ENCODE measurements at places on chromosomes 11 and 22. TPM values are rescaled to one million over a fixed set of nuclear protein-coding genes. Genes with fewer than 3 reads are reported as not detected.

DNA sequence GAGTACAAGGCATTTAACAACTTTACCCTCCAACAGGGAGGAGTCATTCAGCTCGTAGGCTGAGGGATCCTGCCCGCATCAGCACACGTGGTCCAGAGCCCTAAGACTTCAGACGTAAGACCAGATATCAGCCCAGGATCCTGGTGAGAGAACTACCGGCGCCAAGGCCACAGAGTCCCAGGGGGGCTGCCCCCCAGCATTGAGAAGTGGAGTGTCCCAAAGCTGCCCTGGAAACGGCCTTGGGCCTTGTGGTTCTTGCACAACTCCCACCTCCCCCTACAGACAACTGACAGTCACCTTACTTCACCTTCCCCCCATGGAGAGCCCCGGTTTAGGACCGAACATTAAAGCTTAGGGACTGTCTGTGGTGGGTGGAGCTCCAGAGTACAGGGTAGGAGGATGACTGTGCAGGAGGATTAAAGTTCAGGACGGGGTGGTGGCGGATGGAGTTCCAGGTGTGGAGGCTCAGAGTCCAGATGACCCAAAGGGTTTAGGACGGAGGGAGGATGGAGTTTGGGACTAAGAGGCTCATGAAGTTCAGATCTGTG is 1.0 kb downstream of the C11orf91 start:
- no peak for DNase-seq

DNA sequence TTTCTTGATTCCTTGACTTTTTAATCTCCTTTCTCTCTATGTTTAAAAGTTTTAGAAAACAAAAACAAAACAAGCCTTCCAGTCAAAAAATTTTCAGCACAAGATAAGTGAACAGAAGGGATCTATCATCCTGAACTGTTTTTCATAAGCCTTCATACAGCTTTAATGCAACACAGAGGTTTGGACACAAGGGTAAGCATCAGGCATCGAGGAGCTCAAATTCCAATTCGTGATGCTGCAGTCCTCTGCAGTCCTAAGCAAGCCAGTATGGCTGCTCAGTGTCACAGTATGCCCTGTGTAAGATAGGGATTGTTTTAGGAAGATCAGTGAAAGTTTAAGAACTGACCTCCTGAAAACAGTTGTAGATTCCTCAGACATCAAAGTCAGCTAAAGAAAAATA is 740.9 kb downstream of the NTM start:
- no peak for DNase-seq

GRCh38 chr22:30868663-30869385 is 99.8 kb downstream of the MORC2 start:
- DNase-seq, result no peak

- no peak for DNase-seq
Observed at GRCh38 chr22:48488611-48489511, 1338.8 kb downstream of the BRD1 start.

GRCh38 chr11:94939346-94939745 is 34.0 kb downstream of the CWC15 start:
- no peak for DNase-seq

GRCh38 chr11:62142921-62143320 is 19.1 kb downstream of the INCENP start:
- DNase-seq, result no peak

GRCh38 chr11:33035011-33035410 is 4.4 kb upstream of the TCP11L1 start:
- no peak for DNase-seq

DNA sequence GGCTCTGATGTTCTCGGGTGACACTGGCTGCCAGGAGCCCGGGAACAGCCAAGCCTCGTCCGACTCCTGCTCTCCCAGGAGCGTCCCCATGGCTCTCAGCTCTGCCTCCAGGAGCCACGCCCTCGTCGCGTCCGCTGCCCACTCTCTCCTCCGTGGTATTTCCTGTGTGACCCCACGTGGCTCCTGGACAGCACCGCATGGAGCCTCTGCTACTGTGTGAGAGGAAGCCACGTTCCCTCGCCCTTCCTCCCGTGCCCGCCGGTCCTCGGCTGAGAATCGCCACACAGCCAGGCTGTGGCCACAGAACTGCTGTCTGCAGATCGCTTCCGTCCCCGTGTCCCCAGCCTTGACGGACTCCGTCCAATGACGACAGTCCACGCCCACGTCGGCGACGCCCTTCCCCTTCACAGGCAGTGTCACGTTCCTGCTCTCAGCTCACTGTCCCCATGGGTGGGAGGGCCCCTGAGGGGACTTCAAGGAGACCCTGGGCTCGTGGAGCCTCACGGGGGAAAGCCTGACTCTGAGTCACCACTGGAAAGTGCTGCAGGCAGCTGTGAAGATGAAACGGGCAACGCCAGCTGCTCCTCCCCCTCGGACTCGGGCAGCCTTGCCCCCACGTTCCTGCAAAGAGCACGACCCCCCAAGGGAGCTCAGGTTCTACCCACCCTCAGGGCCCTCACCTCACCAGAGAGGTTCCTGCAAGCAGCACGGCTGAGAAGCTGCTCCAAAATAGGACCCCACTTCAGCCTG is 458.5 kb downstream of the BRD1 start:
- DNase-seq, result no peak

DNA sequence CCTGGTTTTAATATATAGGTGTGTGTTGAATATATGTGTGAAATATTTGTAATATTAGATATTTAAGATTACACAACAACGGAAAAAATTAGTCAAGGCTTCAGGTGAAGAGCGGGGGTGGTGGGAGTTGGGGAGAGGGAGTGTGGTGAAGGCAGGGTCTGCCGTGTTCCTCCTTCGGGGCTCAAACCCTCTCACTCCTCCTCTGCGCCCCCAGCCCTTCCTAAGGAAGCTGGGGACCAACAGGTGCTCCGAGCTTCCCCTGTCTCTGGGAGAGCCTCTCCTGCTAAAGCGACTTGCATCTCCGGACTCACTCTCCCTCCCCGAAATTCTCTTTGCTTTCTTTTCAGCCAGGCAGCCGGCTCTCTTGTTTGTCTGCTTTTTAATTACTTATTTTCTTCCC is 960 bp upstream of the CADM1 start:
- no peak for DNase-seq

GRCh38 chr22:42432020-42432596 is at the start of gene NFAM1:
NFAM1 (minus strand) TSS chr22:42432403; CDS start chr22:42432357, 46 bp downstream.
- no peak for DNase-seq

DNA sequence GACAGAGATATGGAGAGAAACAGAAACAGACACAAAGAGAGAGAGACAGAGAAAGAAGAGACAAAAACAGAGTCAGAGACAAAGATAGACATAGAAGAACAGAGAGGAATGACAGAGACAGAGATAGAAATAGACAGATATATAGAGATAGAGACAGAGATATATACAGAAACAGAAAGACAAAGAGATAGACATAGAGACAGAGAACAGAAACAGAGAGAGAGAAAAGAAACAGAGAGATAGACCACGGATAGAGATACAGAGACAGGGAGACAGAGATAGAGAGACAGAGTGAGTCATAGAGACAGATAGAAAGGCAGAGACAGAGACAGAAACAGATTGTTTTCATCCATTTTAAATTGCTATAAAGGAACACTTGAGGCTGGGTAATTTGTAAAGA is 12.3 kb upstream of the MPEG1 start:
- no peak for DNase-seq

DNA sequence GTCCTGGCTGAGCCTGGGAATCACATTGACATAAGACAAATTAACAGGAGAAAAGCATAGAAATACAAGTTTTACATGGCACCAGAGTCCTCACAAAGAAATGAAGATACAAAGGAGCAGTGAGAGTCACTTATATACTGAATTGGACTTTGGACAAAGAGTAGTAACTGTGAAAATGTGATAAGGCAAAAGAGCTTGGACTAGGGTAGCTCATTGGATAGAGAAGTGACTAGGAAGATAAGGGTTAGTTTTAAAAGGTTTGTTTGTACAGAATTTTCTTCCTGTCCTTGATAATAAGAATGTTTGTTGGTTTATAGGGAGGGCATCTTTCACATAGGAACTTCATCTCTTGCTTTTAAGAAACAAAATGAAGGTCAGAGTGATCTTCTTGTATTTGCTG is 17.9 kb upstream of the NUCB2 start:
- DNase-seq, result no peak

DNA sequence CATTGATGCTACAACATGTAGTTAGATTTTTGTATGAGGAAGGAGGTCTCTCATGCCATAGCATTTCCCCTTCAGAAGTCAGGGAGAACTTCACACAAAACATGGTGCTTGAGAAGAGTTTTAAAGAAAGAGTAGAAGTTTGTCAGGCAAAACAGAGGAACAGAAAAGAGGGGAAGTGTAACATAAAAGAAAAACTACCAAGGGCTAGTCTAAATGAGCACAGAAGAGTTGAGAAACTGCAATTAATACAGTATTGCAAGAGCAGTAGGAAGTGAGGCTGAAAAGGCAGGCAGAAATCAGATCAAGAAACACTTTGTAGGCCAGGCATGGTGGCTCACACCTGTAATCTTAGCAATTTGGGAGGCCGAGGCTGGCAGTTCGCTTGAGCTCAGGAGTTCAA is 61.0 kb downstream of the FAM168A start:
- DNase-seq, result no peak

DNA sequence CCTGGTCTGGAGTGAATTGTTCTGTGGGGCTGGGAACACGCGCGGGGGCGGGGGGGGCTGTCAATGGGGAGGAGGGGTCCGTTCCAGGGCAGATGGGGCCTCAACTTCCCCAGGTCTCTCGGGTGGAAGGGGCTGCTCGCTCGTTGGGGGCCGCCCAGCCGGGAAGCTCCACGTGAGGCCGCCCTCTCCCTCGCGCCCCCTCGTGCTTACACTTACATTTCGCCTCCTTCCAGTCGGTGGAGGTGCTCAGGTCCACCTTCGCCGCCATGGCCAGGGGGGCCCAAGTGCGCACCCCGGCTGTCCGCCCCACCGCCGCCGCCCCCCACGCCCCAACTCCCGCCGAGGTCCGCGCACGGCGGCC is 452 bp downstream of the MACROD1 start:
- no peak for DNase-seq

DNA sequence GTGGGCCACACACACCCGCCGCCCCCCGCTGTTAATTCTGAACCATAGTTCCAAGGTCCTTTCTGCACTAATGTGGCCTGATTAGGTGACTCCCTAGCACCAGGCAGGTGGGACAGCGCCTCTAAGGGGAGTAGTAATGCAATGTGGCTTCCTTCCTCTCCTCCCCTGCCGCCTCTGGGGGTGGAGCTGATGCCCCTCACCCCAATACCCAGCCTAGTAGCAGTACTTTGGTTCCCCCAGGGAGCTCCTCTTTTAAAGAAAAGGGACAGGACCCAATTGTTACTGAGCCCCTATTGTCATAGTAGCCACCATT is 14.4 kb downstream of the RTN4RL2 start:
- DNase-seq, result no peak

DNA sequence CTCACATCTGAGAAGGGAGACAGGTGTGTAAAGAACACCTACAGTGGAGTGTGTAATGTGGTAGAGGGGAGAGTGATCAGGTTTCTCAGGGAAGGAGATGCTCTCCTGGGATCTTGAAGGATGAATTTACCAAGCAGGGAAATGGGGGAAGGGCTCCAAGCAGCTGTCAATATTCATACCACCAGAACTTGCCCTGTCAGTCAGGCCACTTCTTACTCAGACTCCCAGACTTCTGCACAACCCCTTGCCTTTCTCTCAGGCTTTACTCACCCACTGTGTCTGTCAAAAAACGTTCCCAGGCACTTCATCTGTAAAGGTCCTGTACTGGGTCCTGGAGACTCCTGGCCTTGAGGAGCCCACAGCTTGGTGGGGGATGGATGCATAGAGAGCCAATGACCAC is 14.0 kb upstream of the FCHSD2 start:
- DNase-seq, result no peak

GRCh38 chr11:47560426-47560825 is 5.0 kb upstream of the PTPMT1 start:
- no peak for DNase-seq

DNA sequence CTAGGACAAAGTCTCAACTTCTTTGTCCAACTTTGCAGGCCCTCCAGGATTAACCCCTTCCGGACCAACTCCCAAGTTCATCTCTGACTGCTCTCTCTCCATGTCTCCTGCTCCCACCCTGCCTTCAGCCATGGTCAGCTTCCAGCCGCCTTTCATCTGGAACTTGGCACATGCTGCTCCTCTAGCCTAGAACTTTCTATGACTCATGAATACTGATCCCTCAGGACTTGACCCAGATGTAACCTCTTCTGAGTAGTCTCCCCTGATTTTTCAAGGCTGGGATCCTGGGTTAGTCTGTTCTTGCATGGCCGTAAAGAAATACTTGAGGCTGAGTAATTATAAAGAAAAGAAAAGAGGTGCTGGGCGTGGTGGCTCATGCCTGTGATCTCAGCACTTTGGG is 5.2 kb upstream of the SLC15A3 start:
- no peak for DNase-seq

DNA sequence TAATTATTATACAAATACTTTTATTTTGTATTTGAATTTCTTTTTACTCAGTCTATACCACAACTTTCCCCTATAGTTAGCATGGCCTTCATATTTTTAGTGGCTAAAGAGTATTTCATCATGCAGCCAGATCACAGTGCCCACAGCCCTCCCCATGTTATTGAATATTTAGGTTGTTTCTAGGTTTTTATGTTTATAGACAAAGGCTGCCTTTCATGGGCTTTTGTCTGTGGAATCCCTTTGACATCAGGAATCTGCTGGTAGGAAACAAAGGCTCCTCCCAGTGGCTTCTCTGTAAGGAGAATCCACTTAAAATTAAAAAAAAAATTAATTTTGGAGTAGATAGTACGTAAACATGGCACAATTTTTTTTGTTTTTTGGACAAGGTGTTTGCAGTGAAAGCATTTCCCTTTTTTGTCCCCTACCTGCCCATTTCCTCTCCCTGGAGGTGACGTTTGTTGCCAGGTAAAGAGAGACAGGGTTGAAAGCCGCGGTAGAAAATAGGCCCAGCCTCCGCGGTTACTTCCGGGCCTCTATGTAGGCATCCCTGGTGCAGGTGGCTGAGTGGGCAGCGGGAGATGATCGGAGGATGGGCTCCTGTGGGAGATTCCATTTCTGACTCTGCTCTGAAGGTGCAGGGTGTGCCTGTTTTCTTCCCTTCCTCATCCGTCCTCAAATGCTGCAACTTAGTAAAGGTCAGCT is 82.2 kb upstream of the OR4B1 start:
- no peak for DNase-seq

Gene RAG2
- polyA plus RNA-seq, result not detected

Gene VWA5A
- 6.8 TPM for polyA plus RNA-seq

Gene SYT13
- polyA plus RNA-seq, result not detected

Gene TTLL8
- polyA plus RNA-seq, result not detected

Gene MUC6
- polyA plus RNA-seq, result not detected

Gene CTTN
- polyA plus RNA-seq, result 166 TPM

Gene OR51B5
- polyA plus RNA-seq, result 0.05 TPM

Gene IRF7
- polyA plus RNA-seq, result 4.2 TPM

Gene TTC36
- not detected for polyA plus RNA-seq

Gene ACAT1
- 76.2 TPM for polyA plus RNA-seq

Gene IL17REL
- polyA plus RNA-seq, result not detected

Gene DBX1
- not detected for polyA plus RNA-seq

Measured in BJ (cell line).